ENCODE measurements at places on chromosomes 12 and 14.
A peak's percentile ranks its signal among the peaks of the same experiment; 100 is the strongest.

DNA sequence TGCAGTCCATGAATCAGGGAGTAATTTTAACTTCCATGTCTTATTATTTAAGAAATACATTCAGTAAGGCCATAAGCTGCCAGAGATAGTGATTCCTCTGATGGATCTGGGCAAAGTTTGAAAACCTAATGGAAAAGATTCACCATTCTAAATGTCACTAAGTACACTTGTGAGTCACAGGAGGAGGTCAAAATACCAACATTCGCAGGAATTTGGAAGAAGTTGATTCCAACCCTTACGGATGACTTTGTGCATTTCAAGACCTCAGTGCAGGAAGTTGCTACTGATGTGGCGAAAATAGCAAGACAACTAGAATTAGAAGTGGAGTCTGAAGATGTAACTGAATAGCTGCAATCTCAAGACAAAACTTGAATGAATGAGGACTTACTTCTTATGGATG lies 69.8 kb downstream of the OSBPL8 start:
- no peak for DNase-seq

DNA sequence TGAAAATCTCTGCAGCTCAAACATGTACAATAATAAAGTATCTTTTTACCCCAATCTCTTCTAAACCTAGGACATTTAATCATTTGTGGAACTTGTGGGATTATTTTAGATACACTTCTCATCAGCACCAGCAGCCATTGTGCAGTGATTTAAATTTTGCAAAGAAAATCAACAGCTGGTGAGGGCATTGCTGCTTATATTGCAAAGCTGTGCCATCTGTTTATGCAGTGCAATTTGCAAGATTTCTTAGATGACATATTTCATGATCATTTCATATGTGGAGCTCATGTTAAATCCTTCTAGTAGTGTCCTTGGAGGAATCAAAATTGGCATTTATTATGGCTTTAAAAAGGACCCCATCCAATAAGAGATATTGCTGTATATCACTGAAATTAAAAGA lies 320.7 kb downstream of the BTG1 start:
- DNase-seq, result no peak

DNA sequence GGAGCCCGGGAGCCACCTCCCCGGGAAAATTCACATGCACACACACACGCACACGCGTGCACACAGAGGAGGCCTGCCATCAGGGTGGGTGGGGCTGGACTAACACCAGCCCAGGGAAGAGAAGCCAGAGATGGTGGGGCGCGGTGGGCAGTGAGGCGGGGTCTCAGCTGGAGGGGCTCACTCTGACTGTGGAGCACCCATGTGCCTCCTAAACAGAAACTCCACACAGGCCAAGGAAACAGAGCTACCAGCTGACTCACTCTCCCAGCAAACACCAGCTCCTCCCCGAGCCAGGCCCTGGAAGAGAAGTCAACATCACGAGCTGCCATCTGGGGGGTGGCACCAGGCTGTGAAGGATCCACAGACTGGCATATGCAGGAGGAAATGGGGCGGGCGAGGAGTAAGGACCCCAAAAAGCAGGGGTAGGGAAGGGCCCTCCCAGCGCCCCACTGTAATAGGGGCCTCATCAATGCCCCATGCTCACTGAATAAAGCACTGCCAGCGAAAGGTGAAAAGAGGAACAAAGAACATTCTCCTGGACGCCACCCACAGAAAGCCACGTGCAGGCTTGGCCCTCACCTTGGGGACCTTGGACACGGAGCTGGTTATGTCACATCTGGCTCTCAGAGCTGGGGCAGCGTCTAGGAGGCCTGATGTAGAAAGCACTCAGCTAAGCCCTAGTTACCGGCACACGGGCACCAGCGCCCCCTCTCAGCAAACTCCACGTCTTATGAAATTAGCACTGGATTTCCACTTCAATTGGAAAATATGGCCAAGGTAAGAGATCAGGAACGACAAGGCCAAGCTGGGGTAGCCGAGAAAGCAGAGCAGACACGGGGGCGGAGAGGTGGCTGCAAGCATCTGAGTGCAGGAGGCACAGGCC lies 8.4 kb upstream of the INF2 start:
- DNase-seq, result no peak

GRCh38 chr14:54116972-54117371 lies 160.3 kb upstream of the BMP4 start:
- DNase-seq, result no peak

GRCh38 chr14:72573725-72574417 lies 320.0 kb downstream of the DPF3 start:
- no peak for DNase-seq

DNA sequence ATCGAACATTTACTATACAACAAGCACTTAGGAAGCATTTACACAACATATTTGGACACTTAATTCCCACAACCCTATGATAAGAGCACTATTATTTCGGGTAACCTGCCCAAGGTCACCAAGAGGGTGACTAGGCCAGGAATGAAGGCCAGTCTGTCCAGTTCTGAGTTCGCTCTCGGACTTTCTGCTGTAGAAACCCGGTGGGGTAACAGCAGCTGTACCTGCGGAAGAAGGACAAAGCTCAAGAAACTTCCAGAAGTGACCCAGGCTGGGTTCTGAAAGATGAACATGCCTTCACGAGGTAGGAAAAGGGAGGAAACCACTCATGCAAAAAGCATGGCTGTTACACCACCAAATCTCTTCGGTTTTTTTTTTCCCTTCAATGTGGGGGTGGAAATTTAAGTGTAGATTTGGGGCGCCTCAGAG lies 10.8 kb downstream of the PLA2G1B start:
- DNase-seq, result no peak

DNA sequence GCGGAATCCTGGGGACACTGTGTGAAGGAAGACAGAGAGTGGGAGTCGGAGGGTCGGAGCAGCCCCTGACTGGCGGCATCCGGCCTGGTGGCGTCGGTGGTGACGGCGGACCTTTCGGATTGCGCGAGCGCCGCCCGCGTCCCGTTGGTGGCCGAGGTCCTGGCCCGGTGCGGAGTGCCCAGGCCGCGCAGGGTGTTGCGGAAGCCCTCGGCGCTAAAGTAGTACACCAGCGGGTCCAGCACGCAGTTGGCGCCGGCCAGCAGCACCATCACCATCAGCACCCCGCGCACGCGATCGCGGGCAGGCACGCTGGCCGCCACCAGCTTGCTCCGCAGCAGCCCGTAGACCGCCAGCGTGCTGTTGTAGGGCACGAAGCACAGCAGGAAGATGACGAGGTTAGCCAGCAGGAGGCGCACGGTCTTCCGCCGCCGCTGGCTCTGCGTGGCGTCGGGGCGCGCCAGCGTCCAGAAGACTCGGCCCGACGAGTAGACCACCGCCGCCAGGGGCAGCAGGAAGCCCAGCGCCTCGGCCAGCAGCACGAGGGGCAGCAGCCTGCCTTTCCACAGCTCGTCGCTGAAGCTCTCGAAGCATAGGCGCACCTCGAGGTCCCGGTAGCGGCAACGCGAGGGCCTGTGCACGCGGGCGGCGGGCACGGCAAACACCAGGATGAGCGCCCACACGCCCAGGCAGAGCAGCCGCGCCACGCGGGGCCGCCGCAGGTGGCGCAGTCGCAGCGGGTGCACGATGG lies 13.1 kb upstream of the CHD4 start:
- peak; percentile 59 for DNase-seq

DNA sequence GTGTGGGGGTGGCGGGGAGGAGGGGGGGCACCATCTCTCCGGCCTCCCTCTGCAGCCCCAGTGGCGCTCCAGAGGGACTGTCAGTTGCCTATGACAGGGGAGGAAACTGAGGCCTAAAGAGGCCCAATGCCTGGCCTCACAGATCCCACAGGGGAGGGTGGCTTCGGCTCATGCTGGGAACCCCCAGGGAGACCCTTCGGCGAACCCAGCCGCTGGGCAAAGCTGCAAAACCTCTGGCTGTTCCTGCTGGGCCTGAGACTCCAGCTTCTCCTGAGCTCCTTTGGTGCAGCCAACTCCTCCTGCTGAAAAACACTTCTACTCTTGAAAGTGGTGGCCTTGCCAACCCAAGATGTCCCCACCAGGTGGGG lies 170.1 kb upstream of the RTL1 start:
- no peak for DNase-seq

- no peak for DNase-seq
Measured at GRCh38 chr14:89957376-89957775, 1.6 kb downstream of the TDP1 start.

DNA sequence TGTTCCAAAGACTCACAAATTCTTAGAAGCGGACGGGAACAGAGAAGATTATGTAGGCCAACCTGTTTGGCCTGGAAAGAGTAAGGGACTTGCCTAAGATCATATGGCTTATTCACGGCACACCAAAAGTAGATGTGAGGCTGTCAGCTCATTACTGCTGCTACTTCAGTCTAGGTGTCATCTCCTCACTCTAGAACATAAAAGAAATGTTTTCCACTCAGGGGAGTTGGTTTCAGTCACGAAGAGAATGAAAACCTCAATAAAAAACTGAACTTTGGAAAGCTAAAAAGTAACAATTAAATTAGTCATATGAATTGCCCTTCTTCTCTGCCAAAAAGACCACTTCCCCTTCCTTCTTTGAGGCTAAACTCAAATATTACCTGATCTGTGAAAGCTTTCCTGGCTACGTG lies 658 bp upstream of the CEP128 start:
- no peak for DNase-seq

DNA sequence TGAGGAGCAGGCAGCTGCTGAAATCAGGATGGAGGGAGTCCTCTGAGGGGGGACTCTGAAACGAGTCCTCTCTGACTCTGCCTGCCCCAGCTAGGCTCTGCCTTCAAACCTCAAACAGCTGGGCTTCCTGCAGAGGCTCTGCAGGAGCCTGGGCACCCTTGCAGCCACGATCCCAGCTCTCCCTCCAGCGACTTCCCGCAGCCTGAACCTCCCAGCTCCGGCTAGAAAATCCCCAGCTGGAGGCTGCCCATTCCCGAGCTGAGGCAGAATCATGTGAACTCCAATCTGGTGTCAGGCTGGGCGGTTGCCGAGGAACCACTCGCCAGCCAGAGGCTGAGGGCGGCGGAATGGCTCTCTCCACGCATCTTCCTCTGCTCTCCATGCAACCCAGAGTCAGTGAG lies at the start of gene GPR68:
Gene GPR68, minus strand, starts transcription at position 204 of the 401 bp plus-strand sequence. CDS start 9,654 bp downstream, outside the sequence.
- no peak for DNase-seq

DNA sequence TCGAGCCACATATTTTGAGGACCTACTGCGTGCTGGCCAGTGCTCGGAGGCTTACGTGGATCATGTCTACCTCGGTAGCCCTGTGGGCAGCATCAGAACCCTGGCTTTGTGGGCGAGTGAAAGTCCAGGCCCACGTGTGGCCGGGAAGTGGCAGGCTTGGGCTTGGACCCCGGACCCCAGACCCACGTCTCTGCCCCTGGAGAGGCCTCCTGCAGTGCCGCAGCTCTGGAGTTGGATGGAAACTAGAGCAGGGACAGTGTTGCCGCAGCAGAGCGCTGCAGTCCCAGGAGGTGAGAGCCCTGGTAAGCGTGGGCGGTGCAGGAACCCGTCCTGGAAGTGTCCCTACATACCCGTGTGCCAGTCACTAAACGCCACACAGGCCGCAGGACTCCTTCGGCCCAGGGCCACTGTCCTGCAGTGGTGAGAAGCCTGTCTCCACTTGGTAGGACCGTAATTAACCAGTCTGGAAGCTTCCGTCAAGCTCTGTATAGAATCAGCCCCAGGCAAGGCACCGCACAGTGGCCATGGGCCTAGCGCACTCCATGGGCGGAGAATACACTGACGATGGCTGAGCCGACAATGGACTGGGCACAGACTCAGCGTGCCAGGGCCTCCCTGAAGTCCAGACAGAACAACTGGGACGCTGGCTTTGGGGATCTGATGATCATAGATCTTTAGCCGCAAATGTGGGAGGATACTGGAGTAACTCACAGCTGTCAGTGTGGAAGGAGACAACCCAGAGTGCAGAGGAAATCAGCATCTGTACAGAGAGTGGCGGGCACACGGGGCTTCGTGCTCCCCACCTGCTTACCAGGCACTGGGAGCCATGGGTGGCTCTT lies 219.5 kb downstream of the KIF26A start:
- no peak for DNase-seq

- DNase-seq, result no peak
Measured at GRCh38 chr12:92136026-92136730, 9.5 kb downstream of the BTG1 start.

DNA sequence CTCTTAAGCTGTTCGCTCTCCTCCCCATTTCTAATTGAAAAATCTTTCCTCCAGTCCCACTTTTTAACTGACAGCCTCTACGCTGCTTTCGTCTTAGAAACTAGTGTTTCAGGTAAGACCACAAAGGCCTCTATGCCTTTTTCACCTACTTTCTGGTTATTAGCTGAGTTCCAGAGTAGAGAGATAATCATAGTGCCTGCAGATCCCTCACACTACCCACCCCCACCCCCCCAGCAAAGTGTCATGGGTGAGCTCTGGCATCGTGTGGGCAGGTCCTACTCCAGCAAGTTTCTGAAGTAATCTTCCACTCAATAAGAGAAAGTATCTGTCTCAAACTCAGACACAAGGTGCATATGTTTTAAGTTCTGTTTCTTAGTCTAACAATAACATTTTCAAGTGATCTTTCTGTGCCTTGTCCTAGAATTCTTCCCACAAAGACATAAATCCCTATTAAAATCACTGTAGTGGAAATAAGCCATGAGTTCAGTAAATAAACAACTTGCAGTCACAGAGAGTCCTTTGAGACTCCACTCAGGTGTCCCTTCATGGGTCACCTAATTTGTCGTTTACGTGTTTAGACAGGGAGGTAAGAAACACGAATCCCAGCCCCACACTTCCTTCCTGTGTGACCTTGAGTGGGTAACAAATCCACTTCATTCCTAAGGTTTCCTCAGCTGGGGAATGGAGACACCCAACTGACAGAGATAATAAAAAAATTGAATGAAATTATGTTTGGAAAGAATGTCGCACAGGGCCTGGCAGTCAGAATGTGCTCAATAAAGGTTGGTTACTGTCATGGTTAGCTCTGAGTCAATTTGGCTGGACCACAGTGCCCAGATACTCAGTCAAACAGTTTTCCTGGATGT lies 228.9 kb upstream of the CAND1 start:
- no peak for DNase-seq

GRCh38 chr14:102688290-102688689 lies 89.0 kb upstream of the TRAF3 start:
- no peak for DNase-seq

DNA sequence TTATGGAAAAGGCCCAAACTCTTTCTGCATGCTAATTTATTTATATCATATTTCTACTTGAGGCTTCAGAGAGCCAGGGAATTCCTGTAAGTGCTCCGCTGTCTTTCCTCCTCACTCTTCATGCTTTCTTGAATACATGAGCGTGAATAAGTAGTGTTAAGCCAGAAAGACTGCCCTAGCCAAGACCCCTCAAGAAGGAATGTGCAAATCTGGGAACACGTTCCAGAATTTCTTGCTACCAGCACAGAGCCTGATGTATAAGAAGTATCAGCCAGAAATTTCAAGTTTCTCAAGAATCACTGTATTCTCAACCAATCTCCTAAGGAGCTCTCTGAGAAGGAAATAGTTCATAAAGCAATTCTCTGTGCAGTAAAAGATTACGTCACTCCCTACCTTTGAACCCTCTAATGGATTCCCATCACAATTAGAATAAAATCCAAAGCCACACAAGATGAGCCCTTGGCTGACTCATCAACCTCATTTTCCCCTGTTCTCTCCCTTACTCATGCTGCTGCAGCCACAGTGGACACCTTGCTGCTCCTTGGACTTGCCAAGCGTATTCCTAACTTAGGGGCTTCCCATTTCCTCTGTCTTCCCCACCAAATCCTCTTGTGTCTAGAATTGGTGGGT lies 6.9 kb upstream of the TSPAN8 start:
- DNase-seq, result no peak

- peak; percentile 24 for DNase-seq
Measured at GRCh38 chr12:120710805-120711296, 593 bp downstream of the UNC119B start.
